Kasumi-1 (cell line): ENCODE measurements at places on chromosomes 1 and 21.

DNA sequence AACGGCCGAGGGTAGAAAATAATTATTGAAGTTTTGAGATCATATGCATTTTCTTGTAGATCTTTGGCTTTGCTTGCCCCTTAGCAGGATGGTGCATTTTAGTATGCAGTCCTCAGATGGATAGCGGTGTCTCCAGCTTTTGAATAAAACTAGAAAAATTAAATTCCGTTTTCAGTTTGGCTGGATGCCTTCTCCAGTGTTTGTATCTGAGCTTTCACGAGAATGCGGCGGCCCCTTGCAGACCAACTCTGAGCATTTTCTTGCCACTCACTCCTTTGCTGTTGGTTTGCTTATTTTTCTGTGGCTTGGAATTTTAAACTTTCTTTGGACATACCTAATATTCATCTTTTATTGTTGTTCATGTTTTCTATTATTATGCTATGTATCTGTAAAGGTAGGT lies 192.6 kb downstream of the NFIA start:
- DNase-seq, result no peak

- DNase-seq, result no peak
These were observed 410.6 kb upstream of the NR5A2 start for GRCh38 chr1:199616947-199617346.

GRCh38 chr1:31043631-31044030 lies 21.9 kb downstream of the PUM1 start:
- no peak for DNase-seq

- DNase-seq, result peak; percentile 45
These were observed 870 bp downstream of the STRIP1 start for GRCh38 chr1:110035236-110035752.

DNA sequence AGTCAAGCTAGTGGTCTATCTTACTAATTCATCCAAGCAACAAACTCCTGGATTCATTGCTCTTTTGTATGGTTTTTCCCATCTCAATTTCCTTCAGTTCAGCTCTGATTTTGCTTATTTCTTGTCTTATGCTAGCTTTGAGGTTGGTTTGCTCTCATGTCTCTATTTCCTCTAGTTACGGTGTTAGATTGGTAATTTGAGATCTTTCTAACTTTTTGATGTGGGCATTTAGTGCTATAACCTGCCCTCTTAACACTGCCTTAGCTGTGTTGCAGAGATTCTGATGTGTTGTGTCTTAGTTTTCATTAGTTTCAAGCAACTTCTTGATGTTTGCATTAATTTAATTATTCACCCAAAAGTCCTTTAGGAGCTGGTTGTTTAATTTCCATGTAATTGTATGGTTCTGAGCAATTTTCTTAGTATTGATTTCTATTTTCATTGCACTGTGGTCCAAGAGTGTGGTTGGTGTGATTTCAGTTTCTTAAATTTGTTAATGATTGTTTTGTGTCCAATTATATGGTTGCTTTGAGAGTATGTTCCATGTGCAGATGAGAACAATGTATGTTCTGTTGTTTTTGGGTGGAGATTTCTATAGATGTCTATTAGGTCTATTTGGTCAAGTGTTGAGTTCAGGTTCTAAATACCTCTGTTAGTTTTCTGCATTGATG lies 154.6 kb downstream of the PLPPR5 start:
- DNase-seq, result no peak

GRCh38 chr1:100629391-100629790 lies 90.2 kb upstream of the VCAM1 start:
- no peak for DNase-seq

DNA sequence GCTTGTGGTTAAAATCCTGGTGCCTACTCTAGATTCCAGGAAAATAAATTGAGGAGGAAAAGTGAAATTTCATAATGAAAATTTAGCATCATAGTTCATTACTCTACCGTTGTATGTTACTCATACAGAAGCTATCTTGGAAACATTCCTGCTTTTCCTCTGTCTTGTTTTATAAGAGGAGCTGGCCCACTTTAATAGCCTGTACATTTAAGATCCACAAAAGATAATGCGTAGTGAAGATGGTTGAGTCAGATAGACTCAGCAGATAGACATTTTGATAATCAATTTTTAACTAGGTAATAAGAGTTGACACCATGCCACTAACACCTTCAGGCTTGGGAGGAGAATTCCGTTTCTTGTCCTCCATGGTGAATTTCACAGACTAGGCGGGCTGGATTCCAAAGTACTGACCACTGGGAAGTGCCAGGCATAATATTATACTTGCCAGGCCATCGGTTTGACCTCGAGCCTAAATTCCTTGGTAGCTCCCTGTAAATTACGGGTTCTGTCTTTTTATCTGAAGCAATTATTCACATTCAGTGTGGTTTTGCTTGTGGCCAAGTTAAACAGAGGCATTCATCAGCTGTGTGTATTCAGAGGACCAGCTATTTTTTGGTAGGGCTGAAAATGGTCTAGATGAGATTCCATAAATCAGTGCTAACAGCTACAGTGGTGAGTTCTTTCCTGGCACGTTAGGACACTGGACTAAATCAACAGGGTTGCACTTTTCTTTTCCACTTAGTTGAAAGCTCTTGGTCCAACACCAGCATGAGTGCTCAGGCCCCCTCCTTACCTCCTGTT lies 111.9 kb upstream of the KAZN start:
- no peak for DNase-seq

- DNase-seq, result no peak
These were observed 6.3 kb upstream of the EXO1 start for GRCh38 chr1:241841691-241842090.

- DNase-seq, result peak; percentile 25
These were observed 136.9 kb upstream of the SAMSN1 start for GRCh38 chr21:14683063-14683462.

DNA sequence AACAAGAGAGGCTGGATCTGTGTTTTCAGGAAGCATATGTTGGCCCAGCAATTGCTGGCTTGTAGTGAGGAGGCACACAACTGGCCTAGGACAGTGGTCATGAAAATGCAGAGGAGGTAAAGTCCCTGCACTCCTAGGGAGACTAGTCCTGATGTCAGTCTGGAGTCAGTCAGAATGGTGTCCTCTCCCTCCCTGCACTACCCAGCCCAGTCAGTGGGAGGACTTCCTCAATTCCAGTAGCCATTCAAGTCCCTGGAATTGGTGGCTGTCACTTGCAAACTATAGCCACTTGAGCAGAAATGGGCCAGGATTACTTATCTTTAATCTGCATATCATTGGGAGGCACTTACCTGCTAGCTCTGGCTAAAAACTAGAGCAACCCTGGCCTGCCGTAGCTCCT lies 18.6 kb downstream of the NDUFS5 start:
- peak; percentile 24 for DNase-seq

DNA sequence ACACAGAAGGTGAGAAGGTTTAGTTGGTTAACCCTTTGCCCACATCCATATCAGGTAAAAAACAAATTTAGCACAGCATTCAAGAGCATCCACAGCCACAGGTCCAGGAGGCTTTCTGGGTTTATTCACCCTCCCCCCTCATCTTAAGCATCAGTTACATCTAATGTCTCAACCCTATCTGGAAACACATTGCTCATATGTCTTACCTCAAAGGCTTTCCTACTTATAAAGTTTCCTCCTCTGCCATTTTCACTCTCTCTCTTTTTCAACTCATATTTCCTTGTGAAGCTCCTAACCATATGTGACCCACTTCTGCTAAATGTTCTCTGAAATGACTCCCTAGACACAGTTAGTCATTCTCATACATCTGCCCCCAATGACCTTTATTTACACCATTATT lies 47.9 kb upstream of the RUNX1 start:
- no peak for DNase-seq

DNA sequence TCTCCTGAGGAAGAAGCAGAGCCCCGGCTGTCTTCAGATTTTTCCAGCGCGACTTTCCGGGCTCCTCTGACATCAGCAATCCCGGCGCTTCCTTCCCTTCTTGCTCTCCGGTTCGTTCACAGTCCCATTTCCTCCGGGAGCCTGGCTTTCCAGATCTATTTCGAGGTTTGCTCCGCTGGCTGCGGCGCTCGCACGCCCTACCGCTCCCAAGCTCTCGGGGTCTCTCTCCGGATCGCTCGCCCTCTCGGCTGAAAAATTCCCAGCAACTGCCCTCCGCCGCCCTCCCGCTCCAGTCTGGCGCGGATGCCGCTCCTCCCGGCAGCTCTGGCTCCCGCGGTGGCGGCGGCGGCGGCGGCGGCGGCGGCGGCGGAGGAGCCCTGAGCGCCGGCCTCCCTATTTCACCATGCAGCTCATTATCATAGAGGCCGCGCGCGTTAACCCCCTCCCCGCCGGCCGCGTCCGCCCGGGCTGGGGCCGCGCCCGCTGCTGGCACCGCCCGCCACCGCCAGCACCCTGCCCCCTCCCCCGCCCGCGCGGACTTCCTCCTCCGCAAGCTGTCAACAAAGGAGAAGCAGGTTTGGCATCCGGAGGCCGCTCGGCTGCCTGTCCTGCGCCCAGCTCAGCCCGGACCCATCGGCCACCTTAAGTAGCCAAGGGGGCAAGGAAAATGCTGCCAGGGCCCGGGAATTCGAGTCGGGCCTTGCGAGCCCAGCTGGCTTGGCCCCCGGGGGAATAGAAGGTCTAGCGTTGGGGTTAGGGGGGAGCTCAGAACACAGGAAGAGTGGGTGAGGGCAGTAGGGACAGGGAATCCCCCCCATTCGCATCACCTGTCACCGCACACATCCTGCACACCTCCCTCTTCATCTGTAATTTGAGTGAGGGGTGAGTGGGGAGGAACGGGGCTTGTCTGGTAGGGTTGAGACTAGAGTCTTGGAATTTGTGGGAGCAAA lies at the start of gene PLXNA2:
PLXNA2 (minus strand) TSS at position 418 of the 950 bp plus-strand sequence. CDS start 26,462 bp downstream, outside the sequence.
- peak; percentile 32 for DNase-seq

DNA sequence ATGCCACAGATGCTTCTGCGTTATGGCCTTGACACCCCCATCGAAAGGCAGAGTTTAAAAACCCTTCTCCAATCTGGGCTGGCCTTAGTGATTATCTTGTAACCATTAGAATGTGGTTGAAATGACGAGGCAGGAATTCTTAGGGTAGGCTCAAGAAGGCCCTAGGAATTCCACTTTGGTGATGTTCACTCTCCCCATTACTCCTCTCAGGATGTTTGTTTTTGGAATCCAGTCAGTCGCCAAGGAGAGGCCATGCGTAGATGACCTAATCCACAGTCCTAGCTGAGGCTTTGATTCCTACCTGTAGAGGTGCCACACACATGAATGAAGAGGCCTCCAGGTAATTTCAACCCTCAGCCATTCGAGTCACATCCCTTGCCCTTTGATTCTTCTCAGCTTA lies 318.2 kb downstream of the NEGR1 start:
- DNase-seq, result no peak

GRCh38 chr1:15799004-15799867 lies 8.2 kb downstream of the UQCRHL start:
- DNase-seq, result no peak

- no peak for DNase-seq
These were observed 63.1 kb downstream of the ATP5PO start for GRCh38 chr21:33852485-33852884.

DNA sequence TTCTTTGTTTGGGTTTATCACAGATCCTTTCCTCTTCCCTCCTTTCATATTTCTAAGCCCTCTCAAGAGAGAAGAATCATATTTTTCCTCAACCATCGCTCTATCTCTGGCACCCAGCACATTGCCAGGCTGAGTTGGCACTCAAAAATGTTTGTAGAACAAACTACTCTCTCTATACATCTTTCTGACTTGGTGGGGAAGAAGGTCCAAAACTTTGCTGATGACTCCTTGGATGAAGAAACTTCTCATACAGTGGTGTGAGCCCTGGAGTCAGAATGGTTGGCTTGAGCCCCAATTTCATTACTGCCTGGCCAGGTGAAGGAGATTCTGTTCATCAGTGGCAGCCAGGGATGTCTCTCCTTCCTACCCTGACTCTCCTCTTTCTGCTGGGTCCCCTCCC lies 11.9 kb downstream of the ALX3 start:
- DNase-seq, result no peak

DNA sequence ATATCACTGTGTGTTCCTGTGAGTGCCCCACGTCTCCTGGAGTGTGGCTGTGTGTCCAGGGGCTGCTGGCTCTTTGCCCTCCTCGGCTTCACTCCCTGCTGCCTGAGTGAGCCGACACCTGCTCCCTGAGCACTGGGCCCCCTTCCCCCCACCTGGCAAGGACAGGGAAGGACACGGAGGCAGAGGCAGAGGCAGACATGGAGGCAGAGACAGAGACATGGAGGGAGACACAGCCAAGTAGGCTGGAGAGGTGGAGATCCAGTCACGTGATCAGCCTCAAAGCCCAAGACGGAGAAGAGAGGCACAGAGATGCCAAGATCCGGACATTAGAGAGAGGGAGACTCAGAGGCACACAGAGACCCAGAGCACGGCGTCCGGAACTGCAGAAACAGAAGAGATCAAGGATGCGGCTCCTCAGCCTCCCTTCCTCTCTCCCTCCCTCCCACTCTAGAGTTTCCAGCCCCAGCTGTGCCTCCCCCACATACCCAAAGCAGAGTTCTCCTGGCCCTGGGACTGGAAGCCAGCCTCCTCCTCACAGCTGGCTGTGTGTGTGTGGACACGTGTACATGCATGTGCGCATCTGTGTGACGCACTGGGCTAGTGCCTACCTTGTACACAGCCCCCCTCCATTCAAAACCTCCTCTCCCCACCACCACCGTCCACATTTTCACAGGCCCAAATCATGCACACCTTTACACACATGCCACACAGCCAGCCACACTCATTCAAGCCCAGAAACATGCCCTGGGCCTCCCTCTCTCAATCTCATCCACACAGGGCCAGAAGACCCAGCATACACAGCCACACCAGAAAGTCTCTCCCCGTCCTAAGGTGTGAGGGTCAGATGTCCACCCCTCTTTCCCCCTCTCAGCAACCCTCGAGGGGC lies 39.1 kb upstream of the WASF2 start:
- peak; percentile 95 for DNase-seq

- no peak for DNase-seq
These were observed 20.8 kb upstream of the SLC35F3 start for GRCh38 chr1:233883671-233884070.

GRCh38 chr1:94142022-94142421 lies 21.1 kb upstream of the ABCA4 start:
- no peak for DNase-seq

DNA sequence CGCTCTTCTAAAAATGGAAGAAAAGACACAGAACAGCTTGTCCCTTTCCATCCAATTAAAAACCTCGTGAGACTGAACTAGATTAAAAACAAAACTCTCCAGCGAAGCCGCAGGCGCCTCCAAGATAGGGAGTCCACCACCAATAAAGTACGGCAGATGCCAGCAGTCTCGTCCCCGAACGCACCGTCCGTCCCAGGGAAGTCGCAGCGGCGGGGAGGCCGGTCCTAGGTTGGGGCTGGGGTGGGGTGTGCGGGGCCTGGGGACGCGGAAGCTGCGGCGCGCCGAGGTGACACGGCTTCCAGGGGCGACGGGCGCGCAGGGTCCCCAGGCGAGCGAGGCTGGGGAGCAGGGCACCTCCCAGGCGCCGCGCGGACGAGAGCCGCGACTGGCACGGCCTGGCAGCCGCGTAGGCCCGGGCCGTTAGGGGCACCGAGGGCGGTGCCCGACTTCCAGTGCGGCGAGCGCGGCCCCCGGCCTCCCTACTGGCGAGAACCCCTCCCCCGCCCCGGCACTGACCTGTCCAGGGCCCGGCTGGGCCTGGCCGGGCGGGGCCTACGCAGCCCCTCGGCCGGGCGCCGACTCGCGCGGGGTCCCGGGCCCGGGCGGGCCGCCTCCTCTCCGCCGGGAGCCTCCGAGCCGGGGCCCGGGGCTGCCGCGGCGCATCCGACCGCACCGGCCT lies 28.3 kb upstream of the A3GALT2 start:
- peak; percentile 17 for DNase-seq

GRCh38 chr1:9882296-9882944 lies 27.6 kb downstream of the CTNNBIP1 start:
- no peak for DNase-seq

- no peak for DNase-seq
These were observed 174.8 kb downstream of the HS2ST1 start for GRCh38 chr1:87089070-87089736.
